ENCODE measurements at places on chromosomes 5 and 9.

- no peak for DNase-seq
These were observed 1.8 kb downstream of the RNF130 start for GRCh38 chr5:180069589-180070247.

- no peak for DNase-seq
These were observed 103.2 kb upstream of the ELL2 start for GRCh38 chr5:96064877-96065276.

- DNase-seq = no peak
These were observed 262.3 kb downstream of the NSG2 start for GRCh38 chr5:174307656-174308271.

GRCh38 chr5:8239646-8240045 is 370.7 kb downstream of the MTRR start:
- DNase-seq = no peak

DNA sequence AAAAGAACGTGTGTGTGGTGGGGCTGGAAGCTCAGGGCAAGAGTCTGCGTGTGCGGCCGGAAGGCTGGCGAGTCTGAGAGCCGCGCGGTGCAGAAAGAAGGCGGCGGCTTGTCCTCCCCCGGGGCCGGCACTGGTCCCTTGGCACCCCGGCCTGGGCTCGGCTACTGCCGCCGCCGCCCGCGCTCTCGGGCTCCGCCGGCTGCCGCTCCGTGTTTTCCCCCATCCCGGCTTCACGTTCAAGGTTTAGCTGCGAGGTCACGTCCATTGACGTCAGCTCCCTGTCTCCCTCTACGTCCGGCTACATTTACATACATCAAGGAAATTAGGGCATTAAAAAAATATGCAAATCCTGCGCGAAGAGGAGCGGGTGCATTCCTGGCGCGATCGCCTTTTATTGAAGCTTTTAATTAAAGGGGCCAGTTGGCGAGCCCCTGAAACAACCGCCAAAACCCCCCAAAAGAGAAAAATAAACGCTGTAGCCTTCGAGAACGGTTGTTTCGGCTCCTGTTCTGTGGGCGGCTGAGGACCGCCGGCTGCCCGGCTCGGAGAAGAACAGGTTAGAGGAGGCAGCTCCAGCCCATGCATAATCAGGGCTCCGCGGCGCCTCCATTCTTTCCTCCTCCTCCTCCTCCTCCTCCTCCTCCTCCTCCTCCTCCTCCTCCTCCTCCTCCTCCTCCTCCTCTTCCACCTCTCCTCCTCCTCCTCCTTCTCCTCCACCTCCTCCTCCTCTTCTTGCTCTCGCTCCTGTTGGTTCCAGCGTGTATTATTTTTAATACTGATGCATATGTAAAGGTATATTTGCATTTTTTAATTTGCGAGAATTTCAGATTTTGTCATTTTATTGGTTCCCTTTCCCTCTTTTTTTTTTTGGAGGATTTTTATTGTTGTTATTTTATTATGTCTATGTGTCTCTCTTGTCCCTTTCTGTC is 207.0 kb downstream of the MEF2C start:
- DNase-seq = no peak

DNA sequence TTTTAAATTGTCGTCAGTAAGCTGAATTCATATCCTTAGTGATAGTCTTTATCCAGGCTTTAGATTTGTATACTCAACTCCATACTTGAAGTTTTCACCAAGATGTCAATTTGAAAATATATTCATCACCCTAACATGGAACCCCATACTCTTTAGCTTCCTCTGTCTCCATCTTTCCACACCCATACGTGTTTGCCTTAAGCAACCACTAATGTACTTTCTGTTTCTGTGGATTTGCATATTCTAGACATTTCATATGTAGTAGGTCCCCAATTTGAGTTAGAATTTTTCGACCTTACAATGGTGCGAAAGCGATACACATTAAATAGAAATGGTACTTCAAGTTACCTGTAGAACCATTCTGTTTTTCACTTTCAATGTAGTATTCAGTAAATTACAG is 65.2 kb downstream of the NSD1 start:
- DNase-seq = no peak

GRCh38 chr9:134995792-134996120 is 78.0 kb upstream of the FCN1 start:
- no peak for DNase-seq

DNA sequence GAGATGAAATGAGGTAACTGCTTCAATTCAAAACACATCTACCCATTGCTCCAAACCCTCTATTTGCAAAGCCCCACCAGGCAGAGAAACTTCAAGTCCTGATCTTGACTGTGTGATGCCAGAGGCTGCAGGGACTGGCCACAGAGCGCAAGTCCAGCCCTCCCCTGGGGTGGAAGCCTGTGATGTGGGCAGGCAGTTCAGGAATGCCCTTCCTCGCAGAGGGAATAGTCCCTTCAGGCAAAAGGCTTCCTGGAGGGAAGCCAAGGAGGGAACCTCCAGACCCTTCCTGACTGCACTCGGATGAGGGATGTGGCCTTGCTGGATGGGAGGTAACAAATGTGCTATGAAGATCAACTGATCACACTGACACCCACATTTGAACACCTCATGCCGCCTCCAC is 131.2 kb downstream of the SLIT3 start:
- no peak for DNase-seq

- DNase-seq = no peak
These were observed 9.8 kb downstream of the TGFBI start for GRCh38 chr5:136038635-136039034.

DNA sequence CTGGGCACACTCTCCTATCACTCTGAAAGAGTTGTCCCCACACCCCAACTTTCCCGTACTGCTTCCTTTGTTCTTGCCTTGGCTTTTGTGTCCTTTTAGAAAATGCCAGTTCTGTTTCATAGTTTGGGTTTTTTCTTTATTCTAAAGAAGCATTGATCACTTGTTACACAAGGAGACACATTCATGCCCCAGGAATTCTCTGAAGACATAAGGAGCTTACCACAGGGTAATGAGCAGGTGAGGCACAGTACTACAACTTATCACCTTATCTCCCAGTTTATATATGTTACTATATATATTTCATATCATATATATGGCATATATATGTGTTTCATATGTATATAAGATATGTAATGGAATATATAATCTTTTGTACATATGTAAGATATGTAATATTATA is 6.5 kb upstream of the SSBP2 start:
- no peak for DNase-seq

- DNase-seq = no peak
These were observed 45.3 kb downstream of the FBXW11 start for GRCh38 chr5:171961117-171961516.

DNA sequence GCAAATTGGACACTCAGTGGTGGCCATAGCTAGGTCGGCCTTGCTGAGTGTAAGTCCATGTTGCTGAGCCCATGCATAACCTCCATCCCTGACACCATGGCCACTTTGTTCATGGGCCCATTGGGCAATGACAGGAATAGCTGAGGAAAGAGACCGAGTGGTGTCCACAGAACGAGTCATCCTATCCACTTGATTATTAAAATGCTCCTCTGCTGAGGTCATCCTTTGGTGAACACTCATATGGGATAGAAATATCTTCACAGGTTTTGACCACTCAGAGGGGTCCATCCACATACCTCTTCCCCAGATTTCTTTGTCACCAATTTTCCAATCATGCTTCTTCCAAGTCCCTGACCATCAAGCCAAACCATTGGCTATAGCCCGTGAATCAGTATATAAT is 63.6 kb downstream of the PPIC start:
- DNase-seq = no peak

DNA sequence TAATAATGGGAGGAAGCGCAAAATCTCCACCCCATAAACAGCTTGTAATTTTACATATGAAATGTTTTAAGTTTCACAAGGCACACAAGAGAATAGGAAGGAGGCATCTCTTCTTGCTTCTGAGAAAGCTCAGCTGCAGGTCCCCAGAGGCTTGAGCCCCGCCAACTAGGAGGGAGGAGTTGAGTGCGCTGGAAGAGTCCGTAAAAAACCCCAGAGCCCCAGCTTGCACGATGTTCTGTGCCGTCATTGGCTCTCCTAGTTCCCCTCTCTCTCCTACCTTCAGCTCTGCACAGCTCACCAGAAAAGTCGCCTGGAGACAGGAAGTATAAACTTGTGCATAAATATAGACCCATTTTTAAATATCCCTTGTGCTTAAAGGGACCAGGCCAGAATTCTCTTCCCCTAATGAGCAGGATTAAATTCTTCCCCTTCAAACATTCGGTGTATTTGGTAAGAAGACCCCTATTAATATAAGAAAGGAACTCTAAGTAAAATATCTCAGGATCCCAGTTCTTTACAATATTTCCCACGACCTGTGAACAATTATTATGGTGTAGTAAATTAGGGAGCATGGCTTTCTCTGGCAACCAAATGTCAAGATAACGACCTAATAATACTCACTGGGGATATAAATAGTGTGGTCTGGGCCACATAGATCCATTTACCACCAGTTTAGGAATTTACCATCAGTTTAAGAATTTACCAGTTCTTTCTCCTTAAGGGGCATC is 13.7 kb downstream of the GLRX start:
- peak; percentile 67 for DNase-seq

- DNase-seq = no peak
These were observed 772.1 kb upstream of the CDH9 start for GRCh38 chr5:27810458-27810857.

DNA sequence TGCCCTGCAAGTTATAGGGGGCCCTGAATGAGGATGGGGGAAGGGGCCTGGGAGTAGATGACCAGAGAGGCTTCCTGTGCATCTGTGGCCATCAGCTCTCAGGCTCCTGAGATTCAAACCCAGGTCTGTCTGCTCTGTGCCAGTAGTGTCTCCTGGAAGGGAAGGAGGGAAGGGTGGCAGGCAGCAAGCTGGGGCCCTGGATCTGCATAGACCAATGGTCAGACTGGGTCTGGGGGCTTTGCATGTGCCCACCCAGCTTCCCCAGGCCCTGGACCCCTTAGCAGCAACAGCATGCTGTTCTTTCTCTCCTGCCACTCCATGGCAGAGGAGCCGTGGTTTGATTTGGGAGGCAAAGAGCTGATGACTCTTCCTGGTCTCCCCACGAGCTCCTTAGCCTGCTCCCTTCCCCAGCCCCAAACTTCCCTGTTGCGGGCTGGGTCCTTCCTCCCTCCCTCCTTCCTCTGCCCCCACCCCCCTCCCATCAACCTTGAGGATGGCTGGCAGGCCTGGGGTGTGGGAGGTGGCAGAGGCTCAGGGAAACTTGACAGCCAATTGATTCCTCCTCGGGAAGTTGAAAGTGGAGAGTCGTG is 31.6 kb downstream of the DAB2IP start:
- no peak for DNase-seq
